ENCODE measurements at places on chromosomes 6 and 20.

DNA sequence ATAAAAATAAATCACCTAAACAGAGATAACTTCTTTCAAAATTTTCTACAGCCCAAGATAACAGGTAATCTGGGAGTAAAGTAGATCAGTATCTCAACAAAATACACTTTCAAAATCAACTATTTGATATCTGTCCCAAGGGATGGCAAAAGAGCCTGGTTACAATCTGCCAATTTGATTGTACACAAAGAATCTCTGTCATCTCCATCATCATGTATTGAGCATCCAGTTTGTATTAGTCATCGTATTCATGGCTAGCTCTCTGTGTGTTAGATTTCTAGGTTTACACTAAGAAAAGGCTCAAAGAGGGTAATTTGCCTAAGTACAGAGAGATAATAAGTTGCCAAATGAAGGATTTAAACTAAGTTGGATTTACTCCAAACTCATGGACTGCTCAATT, 329.0 kb upstream of the NRSN1 start:
- DNase-seq: no peak

GRCh38 chr20:13494019-13494418, 144.7 kb downstream of the TASP1 start:
- DNase-seq: no peak

DNA sequence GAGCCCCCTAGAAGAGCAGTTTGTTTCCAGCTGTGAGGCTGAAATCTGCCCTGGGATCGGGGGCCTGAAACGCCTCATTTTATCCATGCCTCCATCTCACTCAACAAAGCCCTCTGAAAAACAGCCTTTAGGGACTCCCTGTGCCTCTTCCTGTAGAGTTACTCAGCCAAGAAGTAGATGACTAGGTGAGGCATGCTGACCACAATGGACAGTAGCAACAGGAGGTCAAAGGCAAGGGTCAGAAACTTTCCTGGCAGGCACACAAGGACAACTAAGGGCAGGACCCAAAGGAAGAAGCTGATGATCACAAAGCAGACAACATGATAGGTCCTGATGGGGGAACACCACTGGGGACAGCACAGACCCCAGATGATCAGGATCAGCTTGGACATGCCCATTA, 12.8 kb downstream of the MAS1L start:
- DNase-seq: no peak

DNA sequence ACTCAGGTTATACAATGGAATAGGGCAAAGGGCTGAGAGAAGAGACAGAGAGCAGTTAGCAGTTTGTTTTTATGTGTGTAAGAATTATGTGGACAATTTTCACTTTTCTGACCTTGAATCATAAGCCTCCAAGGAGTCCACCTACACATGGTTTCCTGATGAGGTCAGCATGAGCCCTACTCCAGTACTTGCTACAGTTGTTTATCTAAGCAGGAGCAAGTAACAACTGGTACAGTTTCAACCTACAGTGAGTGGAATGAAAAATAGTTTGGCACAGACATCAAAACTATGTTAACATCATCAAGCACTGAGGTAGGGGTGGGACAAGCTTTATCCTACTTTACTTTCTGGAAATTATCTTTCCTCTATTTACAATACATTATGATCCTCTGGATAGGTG, 426.7 kb upstream of the ID4 start:
- no peak for DNase-seq

DNA sequence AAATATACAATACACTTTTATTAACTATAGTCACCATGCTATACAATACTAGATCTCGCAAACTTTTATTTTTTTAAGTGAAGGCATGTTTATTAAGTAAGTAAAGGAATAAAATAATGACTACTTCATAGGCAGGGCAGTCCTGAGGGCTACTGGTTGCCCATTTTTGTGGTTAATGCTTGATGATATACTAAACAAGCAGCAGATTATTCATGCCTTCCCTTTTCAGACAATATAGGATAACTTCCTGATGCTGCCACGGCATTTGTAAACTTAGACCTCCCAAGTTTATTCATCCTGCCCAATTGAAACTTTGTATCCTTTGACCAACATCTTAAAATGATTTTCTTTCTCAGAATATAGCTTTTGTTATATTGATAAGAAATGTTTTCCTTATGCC, 24.7 kb upstream of the HIVEP1 start:
- DNase-seq: no peak

DNA sequence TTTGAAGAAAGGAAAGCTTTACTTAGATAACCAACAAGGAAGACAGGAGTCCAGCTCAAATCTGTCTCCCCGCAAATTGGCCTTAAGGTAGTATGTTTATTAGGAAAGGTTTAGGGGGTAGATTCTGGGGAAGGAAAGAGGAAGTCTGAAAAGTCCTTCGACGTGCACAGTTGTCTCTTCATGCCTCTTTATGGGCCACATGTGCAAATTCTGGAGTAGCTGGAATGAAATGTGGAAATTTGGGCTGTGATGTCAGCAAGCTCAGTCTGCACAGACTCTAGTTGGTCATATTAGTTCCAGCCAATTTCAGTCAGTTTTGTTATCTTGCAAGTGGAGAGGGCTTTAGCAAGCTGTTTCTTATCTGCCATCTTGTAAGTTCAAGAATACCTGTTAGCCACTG, 50.1 kb downstream of the NUP153 start:
- DNase-seq: no peak

DNA sequence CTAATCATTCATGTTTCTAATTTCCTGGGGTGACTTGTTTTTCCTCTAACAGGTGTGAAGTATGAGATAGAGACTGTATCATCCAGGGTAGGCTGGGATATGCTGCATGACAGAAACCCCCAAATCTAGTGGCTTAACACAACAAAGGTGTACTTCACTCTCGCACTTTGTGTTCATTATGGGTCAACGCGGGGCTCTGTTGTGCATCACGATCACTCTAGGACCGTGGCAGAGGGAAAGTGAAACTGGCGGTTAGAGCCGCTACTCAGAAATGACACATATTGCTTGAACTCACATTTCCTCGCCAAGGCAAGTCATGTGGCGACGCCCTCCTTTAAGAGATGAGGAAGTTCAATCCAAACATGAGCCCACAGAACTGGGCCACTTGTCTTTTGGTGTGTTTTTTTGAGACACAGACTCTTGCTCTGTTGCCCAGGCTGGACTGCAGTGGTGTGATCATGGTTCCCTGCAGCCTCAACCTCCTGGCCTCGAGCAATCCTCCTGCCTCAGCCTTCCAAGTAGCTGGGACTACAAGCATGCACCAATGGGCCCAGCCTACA, 41.3 kb downstream of the PCNA start:
- peak; percentile 11 for DNase-seq

DNA sequence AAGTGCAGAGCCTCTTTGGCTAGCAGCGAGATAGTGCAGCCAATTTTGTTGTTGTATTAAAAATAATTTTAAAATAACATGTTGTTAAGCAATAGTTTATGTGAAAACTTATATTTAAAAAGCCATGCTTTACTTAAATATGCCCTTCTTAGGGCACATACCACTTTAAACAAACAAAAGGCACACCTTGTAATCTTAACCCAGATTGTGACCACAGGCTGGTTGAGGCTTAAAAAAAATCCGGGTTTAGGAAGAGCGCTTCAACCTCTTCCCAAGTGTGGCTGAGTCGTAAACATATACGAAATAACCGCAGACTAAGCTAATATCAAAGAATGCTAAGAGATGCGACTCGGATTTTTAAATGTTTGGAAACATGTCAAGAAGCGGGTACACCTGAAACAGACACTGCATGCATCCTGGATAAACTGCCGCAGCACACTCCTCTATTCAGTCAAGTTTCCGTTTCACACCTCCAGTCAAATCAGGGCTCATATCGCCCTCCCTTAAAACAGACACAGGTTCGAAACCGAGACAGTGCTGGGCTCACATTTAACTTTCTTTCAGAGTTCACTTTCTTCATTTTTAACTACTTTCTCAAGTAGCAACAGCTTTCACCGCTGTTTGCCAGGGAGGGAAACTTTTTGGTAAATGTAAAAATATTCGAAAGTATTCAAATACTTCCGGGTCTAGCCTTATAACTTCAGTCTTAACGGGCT, 1.5 kb downstream of the DEK start:
- no peak for DNase-seq

- DNase-seq: no peak
Observed at GRCh38 chr6:79410806-79411205, 126.4 kb downstream of the LCA5 start.

- DNase-seq: no peak
Observed at GRCh38 chr6:31654574-31655348, 933 bp upstream of the APOM start.

Measured in pulmonary artery endothelial cell (primary cell).